ENCODE measurements at places on chromosomes 5 and 9.

GRCh38 chr5:141529002-141529401 lies 40.1 kb downstream of the PCDHGC5 start:
- peak; percentile 67 for DNase-seq

GRCh38 chr5:20609126-20609525 lies 621.1 kb upstream of the CDH18 start:
- DNase-seq = no peak

DNA sequence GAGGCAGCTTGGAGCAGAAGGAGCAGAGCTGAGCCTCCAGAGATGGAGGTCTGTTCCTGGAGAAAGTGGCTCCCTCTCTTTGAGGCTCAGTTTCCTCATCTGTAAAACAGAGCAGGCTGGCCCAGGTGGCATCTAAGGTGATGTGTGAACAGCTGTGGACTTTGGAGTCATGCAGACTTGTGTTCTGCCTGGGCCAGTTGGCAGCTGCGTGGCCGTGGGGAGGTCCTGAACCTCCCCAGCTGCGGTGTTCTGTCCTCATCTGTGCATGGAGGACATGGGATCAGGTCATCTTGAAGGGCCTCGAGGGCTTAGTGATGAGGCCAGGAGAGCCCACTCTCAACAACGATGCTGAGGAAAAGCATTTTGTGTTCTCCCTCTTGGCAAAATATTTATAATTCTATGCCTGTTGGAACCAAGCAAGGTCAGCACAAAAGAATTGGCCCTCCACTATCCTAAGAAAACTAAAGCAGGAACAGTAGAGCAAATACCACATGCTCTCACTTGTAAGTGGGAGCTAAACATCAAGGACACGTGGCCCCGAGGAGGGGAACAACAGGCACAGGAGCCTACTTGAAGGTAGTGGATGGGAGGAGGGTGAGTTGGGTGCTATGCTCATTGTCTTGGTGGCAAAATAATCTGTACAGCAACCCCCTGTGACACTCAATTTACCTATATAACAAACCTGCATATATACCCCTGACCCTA lies 63.2 kb upstream of the COL15A1 start:
- DNase-seq = no peak

DNA sequence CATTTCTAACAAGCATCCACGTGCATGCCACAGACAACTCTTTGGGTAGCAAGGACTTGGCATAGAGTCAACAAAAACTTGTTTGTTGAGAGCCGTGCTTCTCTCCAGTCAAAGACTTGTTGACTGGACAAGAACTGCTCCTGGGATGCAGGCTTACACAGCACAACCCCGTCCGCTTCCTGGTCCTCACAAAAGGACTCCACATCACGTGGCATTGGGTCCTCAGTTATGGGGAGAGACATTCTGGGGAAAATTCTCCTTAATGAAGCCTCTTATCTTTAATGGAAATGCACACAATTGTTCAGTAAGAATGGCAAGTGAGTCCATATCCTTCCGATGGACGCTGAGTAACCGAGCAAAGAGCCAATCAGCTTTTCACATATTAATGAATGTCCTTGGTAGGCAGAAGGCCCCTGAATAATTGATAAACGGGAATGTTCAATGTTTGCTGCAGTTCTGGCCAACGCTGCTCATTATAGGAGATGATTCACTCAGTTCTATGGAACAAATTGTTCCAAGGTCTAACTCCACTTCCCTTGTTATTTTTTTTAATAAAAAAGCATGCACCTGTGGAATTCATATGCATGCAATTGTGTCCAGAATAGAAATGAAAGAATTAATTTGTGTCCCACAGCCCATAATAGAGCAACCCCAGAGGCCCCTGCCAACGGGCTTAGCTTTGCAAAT lies 97.0 kb upstream of the ZNF366 start:
- no peak for DNase-seq

- DNase-seq = no peak
Measured at GRCh38 chr5:69292306-69292705, 40.3 kb downstream of the CCDC125 start.

DNA sequence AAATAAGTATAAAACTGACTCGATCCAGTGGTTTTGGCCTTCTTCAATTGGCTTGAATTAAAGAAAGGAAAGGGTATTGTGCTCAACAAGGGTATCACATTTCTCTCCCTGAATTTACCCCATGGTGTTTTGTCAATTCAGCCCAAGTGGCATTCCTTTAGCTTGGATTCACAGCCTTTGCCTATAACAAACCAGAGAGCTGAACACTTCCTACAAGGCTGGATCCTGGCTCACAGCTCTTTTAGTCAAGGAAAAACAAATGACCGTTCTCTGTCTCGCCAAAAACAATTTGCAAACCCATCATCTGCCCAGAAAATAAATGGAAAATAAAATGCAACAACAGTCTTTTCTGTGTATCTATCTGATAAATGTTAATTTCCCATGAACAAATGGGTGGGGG lies 5.7 kb downstream of the ZNF366 start:
- no peak for DNase-seq

GRCh38 chr9:131692612-131693562 lies 47.0 kb downstream of the RAPGEF1 start:
- DNase-seq = no peak

DNA sequence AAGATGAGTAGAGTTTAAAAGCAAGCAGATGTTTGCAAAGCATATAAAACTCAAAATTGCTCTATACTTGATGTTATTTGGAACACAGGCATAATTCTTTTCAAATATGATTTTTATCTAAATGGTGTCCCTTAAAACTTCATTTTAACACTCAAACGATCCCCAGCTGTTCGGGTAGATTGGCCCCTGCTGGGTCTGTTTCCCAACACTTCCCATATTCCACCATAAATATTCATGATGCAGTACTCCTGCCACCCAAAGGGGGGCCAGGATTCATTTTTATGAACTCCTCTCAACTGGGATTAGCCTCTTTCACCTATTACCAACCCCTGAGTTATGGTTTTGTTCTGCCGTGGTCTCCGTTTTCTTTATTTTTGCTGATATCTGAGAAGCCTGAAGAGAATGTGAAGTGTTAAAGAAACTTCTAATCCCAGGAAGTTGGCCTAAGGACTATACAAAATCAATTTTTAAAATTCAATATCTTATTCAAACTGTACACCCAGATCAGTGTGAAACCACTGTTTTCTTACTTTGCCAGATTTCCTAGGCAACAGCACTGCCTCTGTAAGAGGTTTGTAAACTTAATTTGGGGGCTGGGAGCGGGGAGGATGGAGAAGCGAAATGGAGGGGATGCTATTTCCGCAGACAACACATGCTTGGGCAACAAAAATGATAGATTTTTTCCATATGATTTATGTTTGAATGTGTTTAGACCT lies 384.1 kb downstream of the DMRT2 start:
- DNase-seq = no peak

Measured in Karpas-422 (cell line).